ENCODE measurements at places on chromosomes 6 and 20. TPM values are rescaled to one million over a fixed set of nuclear protein-coding genes. Genes with fewer than 3 reads are reported as not detected.

DNA sequence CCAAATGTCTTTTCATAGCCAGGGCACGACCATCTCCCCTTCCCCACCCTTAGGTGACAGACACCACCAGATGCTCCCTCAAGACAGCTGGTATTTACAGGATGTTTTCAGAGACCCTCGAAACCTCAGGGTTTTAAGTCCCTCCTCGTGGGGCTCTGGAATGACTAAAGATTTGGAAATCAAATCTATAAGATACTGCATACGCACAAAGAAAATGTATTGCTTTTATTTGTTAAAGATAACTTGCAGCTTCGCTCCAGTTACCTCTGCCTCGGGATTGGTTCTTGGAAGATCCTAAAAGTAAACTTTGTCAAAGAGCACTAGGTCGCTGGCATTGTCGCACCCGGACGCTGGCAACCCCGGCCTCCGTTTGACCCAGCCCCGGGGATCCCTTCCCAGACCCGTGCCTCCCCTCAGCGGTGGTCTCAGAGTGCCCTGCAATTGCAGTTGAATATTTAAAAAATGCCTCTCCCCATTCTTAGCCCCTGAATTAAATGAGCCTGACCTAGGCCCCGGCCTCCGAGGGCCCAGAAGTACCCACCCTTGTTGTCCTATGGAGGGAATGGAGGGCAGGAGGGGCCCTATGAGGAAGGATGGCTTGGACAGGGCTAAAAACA is 7.1 kb downstream of the PAX1 start:
- H3K27ac ChIP-seq: no peak overlapping the region
- no peaks in the 10 kb centered on the region for H3K4me1 ChIP-seq
- no peak overlapping the region for H3K4me3 ChIP-seq
- peaks cover 76% of the 10 kb centered on the region for H3K27me3 ChIP-seq
- no peak for DNase-seq

GRCh38 chr20:31494131-31494530 is 19.0 kb downstream of the REM1 start:
- no peaks in the 10 kb centered on the region for H3K36me3 ChIP-seq
- H3K27me3 ChIP-seq: peaks cover 14% of the 10 kb centered on the region
- no peaks in the 10 kb centered on the region for H3K4me1 ChIP-seq
- no peak overlapping the region for H3K4me3 ChIP-seq

DNA sequence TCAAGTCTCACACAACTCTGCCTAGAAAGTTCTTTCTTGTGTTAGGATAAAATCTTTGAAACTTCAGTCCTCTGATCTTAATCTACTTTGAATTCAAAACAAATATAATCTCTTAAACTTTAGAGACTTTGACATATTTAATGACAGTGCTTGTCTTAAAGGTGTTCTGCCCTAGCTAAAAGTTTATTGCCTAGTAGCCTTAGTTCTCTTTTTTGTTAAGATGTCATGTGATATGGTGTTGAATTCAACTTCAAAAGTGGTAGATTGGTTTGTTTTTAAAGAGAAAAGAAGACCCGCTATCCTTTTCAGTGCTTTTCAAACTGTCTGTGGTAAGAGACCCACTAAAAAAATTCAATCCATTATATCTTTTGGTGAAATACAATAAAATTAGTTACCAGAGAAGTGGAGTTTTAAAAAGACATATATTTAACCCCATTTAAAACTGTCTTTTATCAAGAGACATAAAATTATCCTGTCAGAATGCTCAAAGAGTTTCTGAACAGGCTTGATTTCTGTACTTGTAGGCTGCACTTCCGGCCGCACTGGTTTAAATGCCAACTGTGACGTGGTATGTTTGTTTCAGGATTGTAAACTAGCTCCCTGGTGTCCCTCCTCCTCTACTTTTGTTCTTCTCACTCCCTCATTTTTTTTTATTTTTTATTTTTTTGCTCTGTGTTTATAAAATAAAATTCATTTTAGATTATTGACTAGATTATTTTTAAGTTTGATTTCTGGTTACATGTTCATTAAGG is 76.5 kb downstream of the QKI start:
- H3K27me3 ChIP-seq: no peaks in the 10 kb centered on the region
- no peak for DNase-seq
- peaks cover 4% of the 10 kb centered on the region for H3K36me3 ChIP-seq
- H3K27ac ChIP-seq: peak overlapping the region; percentile 38

DNA sequence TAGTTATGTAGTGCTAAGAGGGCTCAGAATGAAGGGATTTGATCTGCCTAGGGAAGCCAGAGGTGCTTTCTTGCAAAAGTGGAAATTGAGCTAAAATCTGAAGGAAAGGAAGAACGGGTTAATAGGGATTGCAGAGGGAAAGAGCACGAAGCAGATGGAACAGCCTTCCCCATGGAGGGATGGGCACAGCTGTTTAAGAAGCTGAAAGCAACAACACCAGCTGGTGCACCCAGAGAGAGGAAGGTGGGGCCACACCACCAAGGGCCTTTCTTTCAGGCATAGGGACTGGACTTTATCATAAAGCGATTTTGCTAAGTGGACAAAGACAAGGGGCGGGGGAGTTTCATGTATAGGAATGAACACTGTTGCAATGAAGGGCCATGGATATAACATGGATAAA is 65.8 kb upstream of the SNRPB2 start:
- H3K36me3 ChIP-seq: no peaks in the 10 kb centered on the region
- DNase-seq: no peak
- no peak overlapping the region for H3K27ac ChIP-seq
- peaks cover 4% of the 10 kb centered on the region for H3K27me3 ChIP-seq
- no peaks in the 10 kb centered on the region for H3K4me1 ChIP-seq
- H3K4me3 ChIP-seq: no peak overlapping the region

Gene SIRPB2
- total RNA-seq: not detected

Gene CGAS
- 45.0 TPM for total RNA-seq

Gene CASS4
- total RNA-seq: 3.1 TPM

Data from activated CD4-positive, alpha-beta T cell treated with anti-CD3 and anti-CD28 coated beads, Interleukin-2, amount 10 ng/mL, durations not matched to agents 24 days and 14 days (primary cell).